ENCODE measurements at places on chromosomes 4 and X. TPM values are rescaled to one million over a fixed set of nuclear protein-coding genes. Genes with fewer than 3 reads are reported as not detected.
A peak's percentile ranks its signal among the peaks of the same experiment; 100 is the strongest.

DNA sequence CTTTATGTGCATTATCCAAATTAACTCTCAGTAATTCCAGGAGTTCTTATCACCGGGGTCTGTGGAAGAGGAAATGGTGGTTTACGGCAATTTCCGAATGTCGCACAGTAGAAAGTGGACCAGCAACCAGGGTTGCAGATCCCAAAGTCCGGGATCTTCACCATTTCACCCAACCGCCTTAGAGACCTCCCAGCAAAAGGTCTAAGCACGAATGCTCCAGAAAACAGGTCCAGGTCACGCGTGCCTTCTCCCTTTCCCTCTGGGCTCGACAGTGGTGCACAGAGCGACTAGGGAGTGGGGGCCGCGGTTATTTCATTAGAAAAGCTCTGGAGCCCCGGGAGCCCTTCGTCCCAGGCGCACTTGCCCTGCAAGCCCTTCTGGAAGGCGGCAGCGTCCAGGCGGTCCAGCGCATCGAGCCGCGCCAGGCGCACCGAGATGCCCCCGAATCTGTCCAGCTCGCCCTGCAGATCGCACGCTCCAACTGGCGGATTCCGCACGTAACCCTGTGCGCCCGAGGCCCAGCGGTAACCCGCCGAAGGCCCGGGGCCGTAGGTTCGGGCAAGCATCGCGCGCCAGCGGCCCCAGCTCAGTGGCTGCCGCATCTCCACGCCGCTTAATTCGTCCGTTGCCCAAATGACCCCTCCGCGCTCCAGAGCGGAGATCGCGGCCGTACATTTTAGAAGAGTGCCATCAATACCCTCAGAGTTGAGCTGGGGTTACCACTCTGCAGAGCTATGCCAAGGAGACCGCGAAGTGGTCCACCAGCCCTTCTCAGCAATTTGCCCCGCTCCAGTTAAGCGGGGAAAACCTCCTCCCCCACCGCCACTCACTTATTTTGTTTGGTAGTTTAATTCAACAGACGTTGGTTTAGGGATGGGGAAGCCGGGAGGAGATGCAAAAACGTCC is at the start of gene NUDT6:
Gene NUDT6 (minus strand): TSS at position 627 of the 906 bp plus-strand sequence. CDS start 25 bp downstream, at position 602.
- DNase-seq: peak; percentile 54
- no peaks in the 10 kb centered on the region for H3K27me3 ChIP-seq
- peak within 1 kb of the TSS; percentile 100 for H3K4me3 ChIP-seq
- peaks cover 9% of the 10 kb centered on the region for H3K4me1 ChIP-seq

DNA sequence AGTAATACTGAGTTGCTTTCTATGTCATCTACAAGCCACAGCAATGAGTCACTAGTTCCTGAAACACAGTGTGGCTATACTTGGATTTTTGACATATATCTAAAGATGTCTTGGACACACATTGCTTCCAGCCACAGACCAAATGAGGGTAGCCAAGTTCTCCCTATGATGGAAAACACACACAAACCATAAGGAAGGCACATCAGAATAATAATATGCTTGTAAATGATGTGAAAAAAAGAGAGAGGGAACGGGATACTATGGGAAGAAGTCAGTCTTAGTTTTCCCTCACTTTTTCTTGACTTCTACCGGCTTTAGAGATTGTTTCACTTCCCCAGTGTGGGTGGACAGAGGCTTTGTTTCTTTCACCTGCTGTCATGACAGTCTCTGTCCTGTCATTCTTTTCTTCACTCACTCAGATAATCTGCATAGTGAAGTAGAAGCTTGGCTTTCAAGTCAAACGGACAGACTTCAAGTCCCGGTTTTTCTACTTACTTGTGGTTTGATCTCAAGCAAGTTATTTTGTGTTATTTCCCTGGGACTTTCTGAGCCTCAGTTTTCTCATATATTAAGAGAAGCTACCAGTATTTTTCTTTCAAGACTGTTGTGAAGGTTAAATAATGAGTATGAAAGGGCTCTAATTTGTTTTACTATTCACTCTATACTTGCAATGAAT is 34.7 kb downstream of the P2RY10 start:
- peak overlapping the region; percentile 83 for H3K4me3 ChIP-seq
- peaks cover 33% of the 10 kb centered on the region for H3K27me3 ChIP-seq
- peaks cover 20% of the 10 kb centered on the region for H3K36me3 ChIP-seq
- peaks cover 24% of the 10 kb centered on the region for H3K4me1 ChIP-seq

DNA sequence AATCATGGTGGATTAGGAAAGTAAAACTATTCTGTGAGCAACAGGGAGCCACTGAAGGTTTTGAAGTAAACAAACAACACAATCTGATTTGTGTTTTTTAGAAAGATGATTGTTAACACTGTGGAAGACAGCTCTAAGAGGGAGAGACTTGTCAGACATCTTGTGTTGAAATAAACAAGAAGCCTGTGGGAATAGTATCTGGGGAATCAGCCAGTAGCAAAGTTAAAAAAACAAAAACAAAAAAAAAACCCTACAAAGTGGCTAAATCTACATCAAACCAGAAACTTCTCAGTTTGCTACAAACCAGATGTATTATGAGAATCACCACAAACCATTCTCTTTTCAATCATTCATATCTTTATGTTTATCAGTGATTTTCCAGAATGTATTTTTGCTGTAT is 125.7 kb upstream of the GPC4 start:
- H3K36me3 ChIP-seq: no peaks in the 10 kb centered on the region
- H3K27ac ChIP-seq: no peak overlapping the region
- DNase-seq: no peak
- H3K27me3 ChIP-seq: peaks cover 14% of the 10 kb centered on the region
- H3K4me1 ChIP-seq: no peaks in the 10 kb centered on the region

- H3K4me3 ChIP-seq: peak overlapping the region; percentile 87
- H3K27me3 ChIP-seq: no peaks in the 10 kb centered on the region
- DNase-seq: no peak
- H3K27ac ChIP-seq: peak overlapping the region; percentile 92
Observed at GRCh38 chr4:98643755-98644154, 14.7 kb downstream of the TSPAN5 start.

GRCh38 chr4:53537606-53538005 is 53.7 kb downstream of the LNX1 start:
- H3K4me1 ChIP-seq: no peaks in the 10 kb centered on the region
- H3K27ac ChIP-seq: no peak overlapping the region
- no peak overlapping the region for H3K4me3 ChIP-seq
- no peak for DNase-seq

DNA sequence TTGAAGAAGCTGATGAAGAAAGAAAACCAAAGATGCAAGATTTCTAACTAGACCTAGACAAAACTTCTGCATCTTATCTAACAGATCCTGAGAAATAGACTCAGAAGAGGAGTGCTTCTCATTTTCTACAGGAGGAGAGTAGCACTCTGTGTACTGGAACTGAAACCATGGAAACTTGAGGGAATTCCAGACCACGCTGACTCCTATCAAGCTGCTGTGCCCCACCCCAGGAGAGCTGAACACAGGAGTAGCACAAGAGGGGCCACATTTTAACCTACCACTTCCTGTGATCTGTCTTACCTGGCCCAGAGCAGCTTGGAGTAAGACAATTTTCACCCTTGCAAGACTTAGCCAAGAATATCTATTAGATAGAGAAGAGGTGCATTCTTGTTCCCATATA is 248.9 kb downstream of the SCFD2 start:
- no peak overlapping the region for H3K27ac ChIP-seq
- DNase-seq: no peak
- H3K27me3 ChIP-seq: no peaks in the 10 kb centered on the region
- H3K36me3 ChIP-seq: peaks cover 1% of the 10 kb centered on the region

GRCh38 chrX:116379854-116380253 is 56.6 kb upstream of the SLC6A14 start:
- no peak overlapping the region for H3K4me3 ChIP-seq
- DNase-seq: no peak
- no peaks in the 10 kb centered on the region for H3K4me1 ChIP-seq
- H3K36me3 ChIP-seq: no peaks in the 10 kb centered on the region

GRCh38 chrX:100649550-100650356 is 5.8 kb downstream of the SRPX2 start:
- H3K27me3 ChIP-seq: peaks cover 44% of the 10 kb centered on the region
- no peaks in the 10 kb centered on the region for H3K4me1 ChIP-seq
- no peak for DNase-seq
- H3K36me3 ChIP-seq: no peaks in the 10 kb centered on the region

DNA sequence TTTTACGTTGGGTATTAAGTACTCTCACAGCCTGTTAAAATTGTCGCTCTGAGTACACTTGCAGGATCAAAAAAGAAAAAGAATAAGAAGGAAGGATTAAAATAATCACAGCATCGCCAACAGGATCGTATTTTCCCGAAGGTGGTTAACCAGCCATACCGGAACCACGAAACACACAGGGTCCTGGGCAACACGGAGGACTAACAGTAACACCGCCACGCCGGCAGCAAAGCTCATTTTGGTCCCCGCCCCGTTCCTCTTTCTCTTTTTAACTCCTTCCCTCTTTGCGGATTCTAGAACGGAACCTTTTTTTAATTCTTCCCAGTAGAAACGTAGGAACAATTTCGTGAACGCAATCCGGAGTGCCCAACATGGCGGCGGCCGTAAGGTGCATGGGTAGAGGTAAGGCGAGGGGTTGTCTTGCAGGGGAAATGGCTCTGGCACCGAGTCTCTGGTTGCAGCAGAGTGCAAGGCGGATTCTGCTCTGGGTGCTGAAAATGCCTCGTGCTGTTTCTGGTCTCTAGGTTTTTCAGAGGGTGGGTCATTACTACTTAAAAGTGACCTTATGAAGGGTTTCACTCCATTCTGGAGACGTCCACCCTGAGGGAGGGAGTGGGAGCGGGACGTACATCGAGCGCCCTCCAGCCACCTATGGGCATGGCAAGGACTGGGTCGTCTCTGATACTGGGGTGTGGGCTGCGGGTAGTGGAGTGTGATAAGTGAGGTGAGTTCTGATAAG is at the start of gene MRPL1:
Gene MRPL1 (plus strand): TSS at position 353 of the 739 bp plus-strand sequence. CDS start 19 bp downstream, at position 372.
- peak within 1 kb of the TSS; percentile 97 for H3K4me3 ChIP-seq
- peak; percentile 89 for DNase-seq
- peaks cover 18% of the 10 kb centered on the region for H3K36me3 ChIP-seq
- no peaks in the 10 kb centered on the region for H3K27me3 ChIP-seq
- peak within 1 kb of the TSS; percentile 100 for H3K27ac ChIP-seq

DNA sequence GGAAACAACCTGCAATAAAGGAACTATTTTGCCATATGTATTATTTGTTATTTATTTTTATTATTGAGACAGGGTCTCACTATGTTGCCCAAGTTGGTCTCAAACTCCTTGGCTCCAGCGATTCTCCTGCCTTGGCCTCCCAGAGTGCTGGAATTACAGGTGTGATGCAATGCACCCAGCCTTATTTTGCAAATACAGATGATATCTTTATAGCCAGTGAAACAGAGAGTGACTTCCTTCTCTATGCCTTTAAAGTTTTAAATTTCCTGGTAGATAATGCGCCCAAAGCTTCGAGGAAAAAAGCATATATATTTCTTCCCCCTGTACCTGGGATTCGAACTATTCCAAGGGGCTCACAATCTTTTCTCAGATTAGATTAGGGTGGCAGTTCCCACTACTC is 601.1 kb upstream of the HTR2C start:
- DNase-seq: no peak
- H3K36me3 ChIP-seq: no peaks in the 10 kb centered on the region
- no peak overlapping the region for H3K4me3 ChIP-seq
- H3K27ac ChIP-seq: no peak overlapping the region
- H3K27me3 ChIP-seq: no peaks in the 10 kb centered on the region
- no peaks in the 10 kb centered on the region for H3K4me1 ChIP-seq

- H3K4me1 ChIP-seq: no peaks in the 10 kb centered on the region
- H3K27me3 ChIP-seq: no peaks in the 10 kb centered on the region
- H3K36me3 ChIP-seq: no peaks in the 10 kb centered on the region
- no peak for DNase-seq
- H3K27ac ChIP-seq: no peak overlapping the region
Observed at GRCh38 chrX:10847333-10847732, 226.9 kb upstream of the MID1 start.

- H3K4me1 ChIP-seq: peaks cover 16% of the 10 kb centered on the region
- peak overlapping the region; percentile 41 for H3K4me3 ChIP-seq
- no peaks in the 10 kb centered on the region for H3K36me3 ChIP-seq
- peaks cover 29% of the 10 kb centered on the region for H3K27me3 ChIP-seq
- peak; percentile 10 for DNase-seq
Observed at GRCh38 chrX:45515262-45516215, 314.9 kb upstream of the DIPK2B start.

GRCh38 chr4:110412354-110413065 is 63.4 kb upstream of the ENPEP start:
- no peak overlapping the region for H3K27ac ChIP-seq
- H3K27me3 ChIP-seq: no peaks in the 10 kb centered on the region
- no peak for DNase-seq
- no peaks in the 10 kb centered on the region for H3K4me1 ChIP-seq
- no peak overlapping the region for H3K4me3 ChIP-seq
- H3K36me3 ChIP-seq: no peaks in the 10 kb centered on the region

DNA sequence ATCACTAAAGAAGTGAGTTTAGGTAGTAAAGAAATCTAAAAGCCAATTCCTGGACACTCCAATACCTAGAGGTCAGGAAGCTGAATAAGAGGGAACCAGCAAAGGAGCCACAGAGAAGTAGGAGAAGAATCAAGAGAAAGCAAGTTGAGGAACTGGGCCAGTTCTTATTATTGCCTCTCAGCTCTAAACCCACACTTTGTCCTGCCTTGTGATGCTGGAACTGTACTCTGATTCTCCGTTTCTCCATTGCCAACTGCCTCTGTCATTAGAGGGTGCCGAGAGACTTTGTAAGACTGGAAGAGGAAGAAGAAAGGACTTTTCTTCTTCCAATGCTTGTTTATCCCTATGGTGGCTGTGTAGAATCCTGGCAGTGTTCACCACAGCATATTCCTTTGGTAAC is 38.6 kb downstream of the NSUN7 start:
- H3K27ac ChIP-seq: no peak overlapping the region
- H3K36me3 ChIP-seq: no peaks in the 10 kb centered on the region
- peaks cover 39% of the 10 kb centered on the region for H3K27me3 ChIP-seq
- no peak overlapping the region for H3K4me3 ChIP-seq
- no peak for DNase-seq

DNA sequence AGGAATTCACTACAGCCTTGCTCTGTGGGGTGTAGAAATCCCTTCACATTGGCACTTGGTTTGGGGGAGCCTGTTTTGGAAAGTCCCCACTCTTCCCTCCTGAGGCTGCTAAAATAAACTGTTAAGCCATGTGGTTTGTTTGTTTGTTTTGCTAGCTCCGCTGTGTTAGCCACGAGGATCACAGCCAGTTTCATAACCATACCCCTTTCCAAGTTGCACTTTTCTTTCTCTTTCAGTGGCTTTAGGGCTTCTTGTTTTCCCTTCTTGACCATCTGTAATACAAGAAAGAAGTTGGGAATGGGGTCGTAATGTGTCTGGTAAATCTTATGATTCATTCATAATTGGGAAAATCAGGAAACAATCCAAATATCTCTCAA is 24.8 kb upstream of the UXT start:
- no peak for DNase-seq
- H3K4me1 ChIP-seq: no peaks in the 10 kb centered on the region
- peaks cover 35% of the 10 kb centered on the region for H3K27me3 ChIP-seq
- no peaks in the 10 kb centered on the region for H3K36me3 ChIP-seq

- H3K27ac ChIP-seq: peak overlapping the region; percentile 24
- H3K4me3 ChIP-seq: no peak overlapping the region
- peaks cover 14% of the 10 kb centered on the region for H3K36me3 ChIP-seq
- peaks cover 25% of the 10 kb centered on the region for H3K4me1 ChIP-seq
Observed at GRCh38 chr4:75675004-75675531, 1.9 kb upstream of the G3BP2 start.

Gene COL4A6
- total RNA-seq: not detected

Gene CRMP1
- total RNA-seq: not detected

Gene FAT4
- total RNA-seq: not detected

Gene PHEX
- 1.4 TPM for total RNA-seq

Gene GLRB
- not detected for total RNA-seq

Gene SOX3
- not detected for total RNA-seq

Gene HTT-AS
- total RNA-seq: not detected

Gene VCX3A
- not detected for total RNA-seq

Gene MGAT4D
- not detected for total RNA-seq

Gene CFAP299
- not detected for total RNA-seq

All from activated T-cell treated with anti-CD3 and anti-CD28 coated beads, Interleukin-2, amount 50 U/mL, for 72 hours (primary cell).